ENCODE measurements at places on chromosomes 16 and 17.

DNA sequence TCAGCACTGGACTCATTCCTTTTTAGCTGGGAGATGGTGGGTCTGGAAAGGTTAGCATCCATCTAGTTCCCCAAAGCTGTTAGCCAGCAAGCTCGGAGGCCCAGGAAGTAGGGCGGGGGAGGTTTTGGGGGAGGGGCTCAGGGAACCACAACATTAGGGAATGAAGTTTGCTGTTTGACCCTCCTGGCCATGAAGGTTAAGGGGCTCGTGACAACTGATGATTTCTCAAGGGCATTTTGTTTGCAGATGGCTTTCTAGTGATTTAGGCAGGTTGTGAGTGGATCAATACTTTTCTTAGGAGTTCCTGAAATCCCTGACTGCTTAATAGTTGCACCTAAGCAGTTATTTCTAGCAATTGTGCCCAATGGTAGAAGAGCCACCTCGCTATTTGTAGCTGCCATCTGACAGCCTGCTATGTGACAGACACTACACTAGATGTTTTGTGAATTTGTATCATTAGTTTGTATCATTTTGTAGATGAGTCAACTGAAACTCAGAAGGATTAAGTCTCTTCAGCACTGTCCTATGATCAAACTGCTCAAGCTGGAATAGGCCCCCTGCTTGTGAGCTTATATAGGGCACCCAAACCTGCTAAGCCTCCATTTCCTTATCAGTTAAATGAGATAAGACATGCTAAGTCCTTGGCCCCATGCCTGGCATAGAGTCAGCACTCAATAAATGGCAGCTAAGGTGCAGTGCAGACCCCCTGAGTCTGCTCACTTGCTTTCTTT is 146.4 kb downstream of the IRX3 start:
- DNase-seq, result no peak

DNA sequence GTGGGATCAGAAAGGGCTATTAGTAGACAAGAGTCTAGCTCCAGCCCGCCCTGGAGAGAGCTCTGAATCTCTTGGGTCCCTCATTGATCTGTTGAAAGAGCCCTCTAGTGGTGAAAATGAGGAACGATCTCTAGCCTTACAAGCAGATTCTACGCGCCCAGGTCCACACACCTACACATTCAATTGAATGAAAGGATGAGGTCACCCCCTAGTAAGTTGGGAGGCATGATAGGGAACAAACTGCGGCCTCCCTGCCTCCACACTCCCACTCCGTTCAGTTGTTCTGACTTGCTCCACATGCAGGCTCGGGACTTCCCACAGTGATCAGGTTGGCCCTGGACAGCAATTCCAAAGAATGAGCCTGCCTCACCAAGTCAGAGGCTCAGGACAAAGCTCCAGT is 2.9 kb upstream of the CACNG3 start:
- peak; percentile 30 for DNase-seq

DNA sequence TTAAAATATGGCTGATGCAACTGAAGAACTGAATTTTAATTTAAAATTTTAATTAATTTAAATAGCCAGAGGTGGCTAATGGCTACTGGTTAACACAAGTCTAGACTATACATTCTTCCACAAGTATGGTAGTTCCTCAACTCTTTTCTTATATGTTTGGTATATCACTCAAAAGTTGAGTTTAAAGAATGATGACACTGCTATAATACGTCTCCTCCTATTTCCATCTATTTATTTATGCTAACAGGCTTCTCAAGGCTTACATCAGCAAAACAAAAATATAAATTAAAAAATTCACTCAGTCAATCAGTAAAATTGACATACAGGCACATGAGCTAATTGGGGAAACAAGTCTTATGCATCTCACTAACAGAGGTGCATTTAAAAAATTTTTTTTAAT is 227.9 kb upstream of the PMFBP1 start:
- no peak for DNase-seq

- no peak for DNase-seq
Observed at GRCh38 chr17:21297026-21297520, 12.6 kb downstream of the MAP2K3 start.

GRCh38 chr17:67157732-67158639 is 87.0 kb downstream of the HELZ start:
- peak; percentile 55 for DNase-seq

GRCh38 chr17:81317530-81317821 is 22.4 kb upstream of the SLC38A10 start:
- DNase-seq, result no peak

- peak; percentile 50 for DNase-seq
Observed at GRCh38 chr17:65064452-65065019, 8.0 kb upstream of the GNA13 start.
